Activated CD4-positive, alpha-beta T cell treated with anti-CD3 and anti-CD28 coated beads, Interleukin-2, amount 10 ng/mL, durations not matched to agents 7 days and 5 days (primary cell): ENCODE measurements at places on chromosomes 13 and 19. TPM values are rescaled to one million over a fixed set of nuclear protein-coding genes. Genes with fewer than 3 reads are reported as not detected.

CEACAM6 gene
- not detected for total RNA-seq

ATXN8OS gene
- not detected for total RNA-seq

RUBCNL gene
- not detected for total RNA-seq

ZNF534 gene
- not detected for total RNA-seq

MISP gene
- not detected for total RNA-seq

SLC25A41 gene
- total RNA-seq, result 0.55 TPM

PSG6 gene
- total RNA-seq, result not detected

NCAN gene
- total RNA-seq, result not detected

ZNF546 gene
- 6.1 TPM for total RNA-seq

TSSK6 gene
- 4.4 TPM for total RNA-seq

DNA sequence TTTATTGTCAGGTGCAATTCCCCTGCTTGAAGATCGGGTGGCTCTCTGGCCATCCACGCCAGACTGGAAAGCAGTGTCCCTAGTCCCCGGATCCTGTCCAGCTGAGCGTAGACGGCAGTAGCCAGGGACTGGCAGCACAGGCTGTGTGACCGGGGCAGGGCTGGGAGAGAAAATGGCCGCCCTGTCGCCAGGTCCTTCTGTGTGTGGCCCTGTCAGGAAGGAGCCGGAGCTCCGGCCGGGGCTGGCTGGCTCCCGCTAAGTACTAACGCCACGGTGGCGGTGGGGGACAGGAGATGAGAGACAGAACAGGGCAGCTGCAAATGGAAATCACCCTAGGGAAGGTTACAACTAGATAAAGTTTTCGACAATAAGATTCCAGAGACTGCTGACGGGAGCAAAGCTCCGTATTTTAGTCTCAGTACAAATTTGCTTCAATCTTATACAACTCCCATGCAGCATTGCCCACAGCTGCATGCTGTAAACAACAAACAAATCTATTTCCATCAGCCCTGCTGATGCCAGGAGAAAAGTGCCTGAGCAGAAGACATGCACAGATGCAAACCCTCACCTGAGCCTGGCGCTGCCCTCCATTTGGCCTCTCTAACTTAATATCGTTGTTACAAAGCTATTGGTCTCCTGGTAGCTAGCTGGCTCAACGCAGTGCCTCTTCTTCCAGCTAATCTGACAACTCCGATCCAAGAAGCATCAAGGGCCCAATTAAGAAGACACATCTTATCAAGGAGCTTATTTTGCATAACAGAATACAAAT lies 253.0 kb downstream of the TSHZ3 start:
- DNase-seq, result no peak

- no peak for DNase-seq
Measured at GRCh38 chr13:60654415-60654814, 257.4 kb downstream of the TDRD3 start.

- DNase-seq, result no peak
Measured at GRCh38 chr13:36778083-36778671, 40.8 kb upstream of the RFXAP start.

GRCh38 chr13:89514534-89515312 lies 1832.8 kb upstream of the MIR17HG start:
- DNase-seq, result no peak

GRCh38 chr13:49216334-49216733 lies 3.8 kb upstream of the MLNR start:
- DNase-seq, result no peak

DNA sequence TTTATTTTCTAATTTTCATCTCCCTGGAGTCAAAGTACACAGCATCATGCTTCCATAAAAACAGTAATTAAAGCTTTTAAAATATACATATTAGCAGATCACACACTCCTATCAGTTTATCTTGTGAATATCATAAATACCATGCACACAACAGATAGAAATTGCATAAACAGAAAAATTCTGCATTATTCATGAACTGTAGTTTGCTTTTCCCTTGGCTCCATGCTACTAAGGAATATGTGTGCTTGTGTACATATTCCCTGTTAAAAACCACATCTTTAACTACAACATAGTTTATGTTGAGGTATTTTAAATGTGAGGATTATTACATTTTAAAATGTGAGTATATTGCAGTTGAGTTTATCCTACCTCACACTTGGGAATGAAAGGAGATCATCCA lies 193.5 kb downstream of the FGF14 start:
- no peak for DNase-seq

DNA sequence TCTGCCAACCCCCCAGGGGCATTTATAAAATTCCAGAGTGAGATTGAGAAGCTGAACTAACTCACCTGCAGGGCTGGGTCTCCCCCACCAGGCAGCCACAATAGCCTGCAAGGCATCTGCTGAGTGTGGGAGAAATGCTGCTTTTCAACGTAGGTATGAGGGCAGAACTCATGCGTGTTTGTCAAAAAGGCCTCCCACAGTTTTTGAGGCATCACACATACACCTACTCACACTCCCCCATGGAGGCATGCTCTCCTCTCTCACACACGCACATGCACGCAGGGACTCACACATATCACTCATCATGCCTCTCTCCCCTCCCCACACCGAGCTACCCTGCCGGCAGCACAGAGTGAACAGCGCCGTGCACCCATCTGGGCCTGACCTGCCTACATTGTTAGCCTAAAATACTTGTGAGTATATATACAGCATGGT lies 390.5 kb downstream of the FGF9 start:
- peak; percentile 37 for DNase-seq

DNA sequence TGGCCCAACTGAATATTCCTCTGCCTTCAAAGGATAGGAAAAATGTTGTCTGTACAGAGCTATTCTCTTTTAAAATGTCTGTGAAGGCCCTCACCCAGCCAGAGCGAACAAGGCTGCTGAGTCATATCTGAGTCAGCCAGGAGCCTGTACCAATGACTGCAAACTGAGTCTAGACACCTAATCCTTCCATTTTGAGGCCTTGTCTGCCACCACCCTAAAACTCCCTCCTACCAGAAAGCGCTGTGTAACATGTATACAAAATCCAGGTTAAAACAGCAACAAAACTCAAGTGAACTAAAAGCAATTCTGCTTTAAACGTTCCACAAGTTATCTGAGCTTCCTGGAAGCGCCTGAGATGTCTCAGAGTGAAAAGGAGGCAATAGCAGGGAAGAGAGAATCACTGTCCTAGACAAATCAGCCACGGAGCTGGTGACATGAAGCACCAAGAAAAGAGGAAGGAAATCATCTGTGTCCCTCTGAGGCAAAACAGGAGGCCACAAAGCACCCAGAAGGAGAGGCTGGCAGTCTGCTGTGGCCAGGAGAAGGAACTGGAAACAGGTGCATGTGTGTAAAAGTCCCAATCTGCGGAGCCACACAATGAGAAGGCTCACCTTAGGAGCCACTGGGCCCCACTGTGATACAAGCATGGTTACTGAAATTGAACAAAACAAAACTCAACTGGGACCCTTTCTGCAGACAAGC lies 10.2 kb downstream of the DHRS12 start:
- DNase-seq, result no peak

DNA sequence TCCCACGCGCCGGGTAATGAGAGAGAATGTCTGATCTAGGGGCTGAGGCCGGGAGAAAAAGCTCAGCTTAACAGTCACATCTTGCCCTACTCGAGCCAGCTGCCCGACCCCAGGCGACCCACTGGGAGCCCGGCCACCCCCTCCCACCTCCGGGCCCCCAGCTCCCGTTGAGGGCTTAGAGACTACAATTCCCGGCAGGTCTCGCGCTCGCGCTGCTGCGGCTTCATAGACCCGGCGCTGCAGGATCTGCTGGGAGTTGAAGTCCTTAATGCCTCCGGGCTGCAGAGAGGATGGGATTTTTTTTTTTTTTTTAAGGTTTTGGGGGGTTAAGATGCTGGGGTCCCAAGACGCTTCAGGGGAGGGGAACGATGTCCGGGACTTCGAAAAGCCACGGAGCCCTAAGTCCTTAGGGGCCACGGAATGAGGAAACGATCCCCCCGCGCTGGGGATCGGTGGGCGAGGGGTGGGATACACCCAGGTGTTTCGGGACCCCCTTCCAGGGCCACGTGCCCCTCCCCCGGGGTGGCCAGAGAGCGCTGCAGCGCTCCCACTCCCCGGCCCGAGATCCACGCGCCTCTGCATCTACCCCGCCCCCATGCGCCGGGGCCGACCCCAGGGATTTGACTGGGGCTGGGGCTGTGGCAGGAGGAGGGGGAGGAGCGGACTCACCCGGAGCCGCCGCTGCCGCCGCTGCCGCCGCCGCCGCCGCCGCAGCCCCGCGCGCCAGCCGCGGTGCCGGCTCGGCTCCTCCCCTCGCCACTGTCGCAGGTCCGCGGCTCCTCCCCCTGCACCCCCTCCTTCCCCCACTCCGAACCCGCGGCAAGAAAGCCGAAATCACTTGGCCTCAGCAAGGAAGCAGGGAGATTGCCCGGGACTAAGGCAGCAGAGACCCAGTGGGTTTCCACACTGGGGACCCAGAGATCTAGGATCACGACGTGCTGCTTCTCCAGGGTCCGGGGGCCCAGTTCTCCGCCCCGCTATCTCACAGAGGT lies at the start of gene SYT3:
Gene SYT3, minus strand, starts transcription at position 761 of the 992 bp plus-strand sequence. CDS start 2,470 bp downstream, outside the sequence.
- DNase-seq, result no peak

GRCh38 chr13:90943946-90944345 lies 403.5 kb upstream of the MIR17HG start:
- no peak for DNase-seq

GRCh38 chr19:3175781-3176714 lies 2.5 kb upstream of the S1PR4 start:
- peak; percentile 30 for DNase-seq

- no peak for DNase-seq
Measured at GRCh38 chr13:48504606-48505005, 28.3 kb downstream of the RCBTB2 start.

- DNase-seq, result no peak
Measured at GRCh38 chr13:40697711-40698110, 31.3 kb upstream of the FOXO1 start.

- no peak for DNase-seq
Measured at GRCh38 chr13:51935326-51936171, 73.8 kb downstream of the CCDC70 start.

DNA sequence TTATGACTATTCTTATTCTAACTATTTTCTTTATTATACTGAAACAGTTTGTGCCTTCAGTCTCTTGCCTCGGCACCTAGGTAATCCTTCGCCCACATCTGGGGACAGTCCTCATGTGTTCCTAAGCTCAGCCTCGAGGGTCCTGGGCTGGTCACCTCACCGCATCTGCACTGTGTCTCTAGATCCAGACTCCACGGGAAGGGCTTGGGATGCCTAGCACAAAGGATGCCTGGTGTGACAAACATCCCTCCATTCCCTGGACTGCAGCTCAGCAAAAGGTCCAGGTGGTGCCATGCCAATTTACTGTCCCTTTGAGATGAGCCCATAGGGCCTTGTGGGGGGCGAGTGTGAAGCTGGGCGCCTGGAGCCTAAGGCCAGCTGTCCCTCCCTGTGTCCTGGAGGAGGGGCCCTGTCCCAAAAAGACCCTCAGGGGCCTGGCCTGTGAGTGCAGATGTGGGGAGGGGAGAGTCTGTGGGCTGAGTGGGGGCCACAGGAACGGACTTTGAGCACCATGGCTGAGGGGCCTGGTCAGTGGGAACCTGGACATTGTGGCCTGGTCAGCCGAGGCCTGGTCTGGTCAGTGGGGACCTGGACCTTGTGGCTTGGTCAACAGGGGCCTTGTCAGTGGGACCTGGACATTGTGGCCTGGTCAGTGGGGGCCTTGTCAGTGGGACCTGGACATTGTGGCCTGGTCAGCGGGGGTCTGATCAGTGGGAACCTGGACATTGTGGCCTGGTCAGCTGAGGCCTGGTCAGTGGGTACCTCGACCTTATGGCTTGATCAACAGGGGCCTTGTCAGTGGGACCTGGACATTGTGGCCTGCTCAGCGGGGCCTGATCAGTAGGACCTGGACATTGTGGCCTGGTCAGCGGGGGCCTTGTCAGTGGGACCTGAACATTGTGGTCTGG lies 45.1 kb upstream of the TPM4 start:
- no peak for DNase-seq
